ENCODE measurements at places on chromosomes 5 and 9. TPM values are rescaled to one million over a fixed set of nuclear protein-coding genes. Genes with fewer than 3 reads are reported as not detected.

The TLR4 gene
- 0.26 TPM for total RNA-seq

- DNase-seq: peak; percentile 68
Measured at GRCh38 chr9:15349892-15350761, 43.1 kb upstream of the TTC39B start.

GRCh38 chr5:1855596-1855995, 27.1 kb downstream of the IRX4 start:
- no peak for DNase-seq

- no peak for DNase-seq
Measured at GRCh38 chr9:123419721-123420591, 64.0 kb downstream of the CRB2 start.

GRCh38 chr9:121780177-121781040, 129.0 kb downstream of the DAB2IP start:
- DNase-seq: no peak

- no peak for DNase-seq
Measured at GRCh38 chr5:133793756-133794465, 174.5 kb downstream of the C5orf15 start.
